NCI-H460 (cell line): ENCODE measurements at places on chromosomes 7 and 10. TPM values are rescaled to one million over a fixed set of nuclear protein-coding genes. Genes with fewer than 3 reads are reported as not detected.

DNA sequence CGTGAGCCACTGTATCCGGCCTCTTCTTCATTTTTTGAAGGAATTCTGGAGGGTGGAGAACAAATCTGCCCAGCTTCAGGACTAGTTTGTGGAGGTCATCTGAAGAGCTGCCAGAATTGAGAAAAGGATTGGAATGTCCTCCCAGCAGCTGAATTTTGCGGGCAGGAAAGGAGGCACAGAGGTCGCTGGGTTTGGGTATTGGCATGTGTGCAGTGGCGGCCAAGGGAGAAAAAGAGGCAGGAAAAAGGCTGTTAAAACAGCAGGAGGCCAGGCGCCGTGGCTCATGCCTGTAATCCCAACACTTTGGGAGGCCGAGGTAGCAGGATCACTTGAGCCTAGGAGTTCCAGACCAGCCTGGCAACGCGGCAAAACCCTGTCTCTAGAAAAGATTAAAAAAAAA, 80.4 kb downstream of the HIP1 start:
- DNase-seq = no peak

DNA sequence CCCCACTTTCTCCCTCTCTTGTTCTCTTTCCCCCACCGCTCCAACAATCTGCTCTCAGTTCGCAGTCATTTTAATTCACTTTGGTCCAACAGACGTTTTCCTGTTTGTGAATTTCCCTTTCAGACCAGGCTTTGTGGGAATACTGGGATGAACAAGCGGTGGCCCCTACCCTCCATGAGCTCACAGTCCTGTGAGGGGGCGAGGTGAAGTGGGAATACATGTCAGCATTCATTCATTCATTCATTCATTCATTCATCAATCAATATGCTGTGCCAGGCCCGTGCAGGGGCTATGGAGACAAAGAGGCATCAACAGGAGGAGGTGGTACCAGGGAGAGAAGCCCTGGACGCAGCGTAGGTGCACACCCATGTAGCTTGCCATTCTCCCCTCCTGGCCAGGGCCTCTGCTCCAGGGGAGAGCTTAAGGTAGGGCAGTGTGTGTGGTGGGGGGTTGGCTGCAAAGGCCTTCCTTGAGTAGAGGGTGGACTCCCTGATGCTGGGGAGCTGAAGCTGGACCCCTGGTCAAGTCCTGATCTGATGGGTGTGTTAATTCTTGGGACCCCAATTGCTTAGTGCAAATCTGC, 16.1 kb downstream of the PRF1 start:
- no peak for DNase-seq

CDNF gene
- total RNA-seq = 0.69 TPM in 1 of 2 replicates, not detected in the other

RPP30 gene
- 79.5 and 81.3 TPM in 2 replicates for total RNA-seq

- no peak for DNase-seq
Observed at GRCh38 chr10:89275383-89275782, 23.8 kb upstream of the LIPA start.

DNA sequence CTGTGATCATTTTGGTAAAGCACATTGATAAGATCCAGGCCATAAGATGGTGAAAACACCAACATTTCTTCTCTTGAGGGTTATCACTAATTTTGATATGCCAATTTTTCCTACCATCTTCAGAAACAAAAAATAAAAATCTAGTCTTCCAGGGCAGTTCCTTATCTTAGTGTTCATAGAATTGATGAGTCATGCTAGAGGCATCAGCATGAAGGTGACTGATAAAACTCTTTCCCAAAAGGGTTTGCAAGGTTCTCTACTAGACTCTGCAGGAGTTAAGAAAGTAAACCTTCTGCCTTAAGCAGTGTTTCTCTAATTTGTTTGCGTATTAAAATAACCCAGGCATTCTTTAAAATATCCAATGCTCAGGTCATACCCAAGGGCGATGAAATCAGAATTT, 483.1 kb upstream of the CNTNAP2 start:
- DNase-seq = no peak

DNA sequence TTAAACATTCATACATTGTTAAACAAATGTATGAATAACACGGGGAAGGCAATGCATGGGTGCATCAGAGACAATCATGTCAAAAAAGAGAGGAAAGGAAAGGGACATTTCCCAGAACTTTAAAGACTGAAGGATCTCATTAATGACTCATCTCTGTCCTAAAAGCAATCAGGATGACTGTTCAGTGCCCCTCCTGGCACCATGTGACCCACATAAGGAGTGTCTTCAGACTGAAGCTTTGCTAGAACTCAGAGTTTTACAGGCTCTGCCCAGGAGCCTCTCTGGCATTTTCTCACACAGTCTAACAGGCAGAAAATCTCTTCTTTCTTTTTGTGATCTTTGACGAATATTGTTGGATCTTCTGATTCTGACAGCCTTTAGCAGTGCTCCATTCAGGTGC, 315.3 kb downstream of the OTUD1 start:
- no peak for DNase-seq

DNA sequence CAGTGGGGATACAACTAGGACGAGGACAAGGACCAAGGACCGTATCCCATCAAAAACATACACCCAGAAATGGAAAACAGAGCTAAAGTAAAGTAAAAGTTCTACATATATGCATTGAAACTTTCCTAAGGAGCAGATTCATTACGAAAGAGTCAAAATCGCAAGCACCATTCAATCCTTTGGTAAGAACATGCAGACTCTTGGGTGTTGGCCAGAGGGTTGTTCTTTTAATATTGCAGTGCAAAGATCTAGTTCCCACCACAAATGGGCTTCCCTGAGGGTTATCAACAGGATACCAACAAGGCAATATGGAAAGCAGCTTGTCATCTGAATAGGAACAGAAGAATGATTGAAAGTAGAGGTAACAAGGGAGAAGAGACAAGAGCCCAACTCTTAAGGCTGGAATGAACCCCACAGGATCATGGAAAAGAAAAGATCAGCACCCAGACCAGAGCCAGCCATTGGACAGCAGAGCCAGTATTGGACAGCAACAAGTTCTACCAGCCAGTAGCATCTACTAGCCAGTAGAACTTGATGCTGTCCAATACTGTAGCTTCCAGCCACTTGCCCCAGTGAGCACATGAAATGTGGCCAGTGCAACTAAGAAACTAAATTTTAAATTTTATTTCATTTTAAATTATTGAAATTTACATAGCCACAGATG, 66.0 kb downstream of the OSBPL3 start:
- no peak for DNase-seq

- DNase-seq = no peak
Observed at GRCh38 chr10:80555415-80555814, 17.7 kb downstream of the SH2D4B start.

DNA sequence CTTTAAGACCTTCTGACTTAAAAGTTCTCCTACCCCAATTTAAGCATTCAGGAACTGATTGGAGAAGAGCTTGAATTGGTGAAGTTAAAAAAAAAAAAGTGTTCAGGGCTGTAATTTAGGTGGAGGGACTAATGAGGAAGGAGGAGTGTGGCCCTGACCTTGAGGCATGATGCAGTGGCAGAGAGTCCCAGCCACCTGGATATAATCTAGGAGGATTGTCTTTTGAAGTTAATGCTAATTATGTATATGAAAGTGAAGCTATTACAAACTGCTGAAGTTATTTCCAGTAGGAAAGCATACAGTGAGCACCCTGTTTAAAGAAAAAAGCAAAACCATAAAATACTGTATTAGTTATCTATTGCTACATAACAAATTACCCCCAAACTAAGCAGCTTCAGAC, 31.5 kb downstream of the ADD3 start:
- no peak for DNase-seq

DNA sequence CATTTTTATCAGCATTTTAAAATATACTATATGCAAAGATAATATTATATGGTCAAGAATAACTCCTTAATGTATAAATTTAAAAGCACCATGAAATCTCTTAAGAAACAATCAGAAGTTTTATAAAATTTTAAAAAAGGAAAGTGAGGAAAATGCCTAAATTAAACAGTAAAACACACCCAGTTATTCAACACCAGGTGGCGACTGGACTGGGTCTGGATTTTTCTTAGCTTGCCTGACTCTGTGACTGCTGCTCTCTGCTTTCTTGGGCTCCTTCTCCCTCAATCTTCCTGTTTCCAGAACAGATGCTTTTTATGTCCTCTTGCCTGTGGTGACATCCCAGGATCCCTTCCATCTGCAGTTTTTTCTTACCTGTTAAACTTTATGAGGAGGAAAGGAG, 200.3 kb downstream of the BICC1 start:
- no peak for DNase-seq

DNA sequence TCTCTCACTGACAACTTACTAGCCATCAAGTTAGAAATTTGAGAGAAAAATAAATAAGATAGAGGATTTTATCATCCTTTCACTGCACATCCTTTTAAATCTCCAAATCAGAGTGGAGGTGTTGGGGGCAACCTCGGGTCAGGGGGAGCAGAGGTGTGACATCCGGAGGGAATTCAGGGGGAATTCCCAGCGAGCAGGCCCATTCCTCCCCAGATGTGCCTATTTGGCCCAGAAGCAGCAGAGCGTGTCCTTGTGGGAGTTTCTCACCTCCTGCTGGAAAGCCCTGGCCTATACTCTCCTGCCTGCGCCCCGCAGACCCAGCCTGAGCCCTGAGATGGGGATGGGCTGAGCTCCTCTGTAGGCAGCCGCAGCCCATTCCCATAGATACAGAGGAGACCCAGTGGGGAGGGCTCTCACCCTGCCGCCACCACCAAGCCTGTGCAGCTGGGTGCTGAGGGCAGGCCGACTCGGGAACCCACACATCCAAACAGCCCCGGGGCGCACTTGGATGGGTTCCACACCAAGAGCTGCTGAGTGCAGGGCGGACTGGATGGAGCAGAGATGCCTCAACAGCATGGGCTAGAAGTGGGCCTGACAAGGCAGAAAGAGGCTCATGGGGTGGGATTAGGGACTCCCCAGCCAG, 124.5 kb downstream of the CXCL12 start:
- DNase-seq = no peak

DNA sequence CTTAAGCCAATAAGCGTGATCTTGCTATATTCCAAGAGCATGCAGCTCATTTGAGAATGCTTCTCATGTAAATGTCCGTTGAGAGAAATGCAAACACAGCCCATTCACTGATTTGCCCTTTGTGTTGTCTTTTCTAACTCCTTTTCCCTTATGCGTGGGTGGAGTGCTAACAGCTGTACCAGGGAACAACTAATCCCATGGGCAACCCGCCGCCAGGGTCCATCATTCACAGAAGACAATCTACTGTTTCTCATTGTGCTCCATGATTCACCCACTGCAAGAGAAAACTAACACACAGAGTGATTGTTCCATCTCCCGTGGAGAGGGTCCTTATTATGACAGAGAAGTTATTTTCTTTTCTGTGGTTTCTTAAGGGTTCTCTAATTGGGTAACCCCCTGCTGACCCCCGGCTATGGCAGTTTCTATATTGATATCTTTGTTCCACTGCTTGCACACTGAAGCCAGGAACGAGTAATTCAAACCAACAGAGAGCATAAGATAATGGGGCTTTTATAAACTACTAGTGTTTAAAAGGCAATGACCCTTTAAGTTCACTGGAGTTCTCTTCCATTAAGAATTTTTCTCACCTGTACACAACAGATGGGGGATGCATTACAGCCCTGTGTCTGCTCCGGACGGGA, 298.7 kb downstream of the BAMBI start:
- no peak for DNase-seq

DNA sequence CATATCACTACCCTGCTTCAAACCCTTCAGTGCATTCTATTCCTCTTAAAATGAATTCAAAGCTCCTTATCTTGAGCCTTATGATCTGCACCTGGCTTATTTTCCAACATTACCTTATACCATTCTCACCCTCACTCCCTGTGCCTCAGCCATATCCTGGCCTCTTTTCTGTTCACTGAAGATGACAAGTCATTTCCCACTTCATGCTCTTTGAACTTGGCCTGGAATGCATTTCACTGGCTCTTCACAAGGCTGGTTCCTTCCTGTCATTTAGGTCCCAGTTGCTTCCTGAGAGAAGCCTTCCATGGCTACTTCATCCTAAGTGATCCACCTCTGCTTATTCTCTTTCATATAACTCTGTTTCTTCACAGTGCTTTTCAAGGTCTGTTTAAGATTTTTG, 3.2 kb upstream of the LIPF start:
- no peak for DNase-seq

RADIL gene
- total RNA-seq = 11.5 and 13.1 TPM in 2 replicates

- DNase-seq = no peak
Observed at GRCh38 chr7:65001291-65001814, 5.1 kb downstream of the ERV3-1 start.

GRCh38 chr7:155800741-155801267, 11.5 kb downstream of the SHH start:
- no peak for DNase-seq
